T-cell (primary cell): ENCODE measurements at places on chromosomes 4 and X.

GRCh38 chr4:6848717-6849305 lies 60.8 kb upstream of the TBC1D14 start:
- no peak for DNase-seq

- DNase-seq, result no peak
Measured at GRCh38 chrX:72057331-72057730, 74.4 kb downstream of the RTL5 start.

DNA sequence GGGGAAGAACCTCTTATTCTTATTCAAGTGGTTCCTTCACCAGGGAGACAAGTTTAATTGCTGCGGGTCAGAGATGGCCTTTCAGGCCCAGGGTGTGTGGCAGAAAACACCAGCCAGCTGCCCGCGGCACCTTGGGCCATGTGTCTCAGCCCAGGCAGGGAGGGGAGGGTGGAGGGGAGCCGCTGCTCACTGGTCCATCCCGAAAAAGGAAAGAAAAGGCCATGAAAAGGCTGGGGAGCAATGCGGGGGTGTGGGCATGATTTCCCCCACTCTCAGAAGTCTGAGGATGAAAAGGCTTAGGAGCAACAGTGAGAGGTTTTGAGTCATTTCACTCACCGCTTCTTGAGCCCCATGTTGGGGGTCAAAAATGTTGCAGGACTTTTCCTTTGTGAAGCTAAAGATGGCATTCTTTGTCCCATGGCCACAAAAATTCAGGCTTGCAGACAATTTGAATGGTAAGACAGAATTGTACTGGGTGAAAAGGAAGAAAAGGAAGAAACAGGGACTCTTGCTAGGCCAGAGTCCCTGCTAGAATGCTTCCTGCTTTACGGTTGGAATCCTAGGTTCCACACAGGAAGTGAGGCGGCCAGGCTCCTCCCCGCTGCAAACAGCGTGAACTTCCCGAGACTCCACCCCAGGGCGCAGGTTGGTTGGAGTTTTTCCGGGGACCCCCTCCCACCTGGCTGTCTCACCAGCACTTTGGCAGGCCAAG lies 17.4 kb upstream of the FAM47E start:
- no peak for DNase-seq

DNA sequence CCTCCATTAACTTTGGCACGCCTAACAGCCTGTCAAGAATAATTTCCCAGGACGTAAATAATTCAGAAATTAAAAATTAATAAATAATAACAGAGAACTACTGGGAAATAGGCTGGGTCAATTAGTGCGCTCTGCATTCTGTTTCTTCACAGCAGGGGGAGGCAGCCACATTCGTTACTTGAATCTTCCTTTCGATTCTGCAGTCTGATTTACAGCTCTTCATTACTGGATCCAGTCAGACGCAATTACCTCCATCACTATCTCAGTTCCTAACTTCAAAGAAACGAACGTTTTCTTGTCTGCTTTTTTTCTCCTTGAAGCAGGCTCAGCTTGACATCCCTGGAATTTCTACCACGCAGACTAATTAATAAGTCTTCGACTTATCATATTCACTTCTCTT lies 9.0 kb upstream of the RPL34 start:
- DNase-seq, result no peak

DNA sequence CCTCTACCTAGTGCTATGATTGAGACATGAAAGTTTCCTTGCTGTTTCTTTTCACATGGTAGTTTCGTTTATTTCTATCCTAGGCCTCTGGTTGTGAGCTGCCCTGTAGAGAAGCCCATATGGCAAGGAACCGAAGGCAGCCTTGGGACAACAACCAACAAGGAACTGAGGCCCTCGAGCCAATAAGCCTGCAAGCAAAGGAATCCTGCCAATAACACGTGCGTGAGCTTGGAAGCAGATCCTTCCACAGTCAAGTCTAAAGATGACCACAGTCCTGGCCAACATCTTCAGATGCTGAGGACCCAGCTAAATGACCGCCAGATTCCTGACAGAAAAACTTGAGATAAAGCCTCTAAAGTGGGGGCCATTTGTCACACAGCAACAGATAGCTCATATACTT lies 100.4 kb upstream of the FAM9B start:
- DNase-seq, result no peak

GRCh38 chr4:153028535-153028934 lies 92.4 kb downstream of the FHDC1 start:
- no peak for DNase-seq

GRCh38 chr4:91471280-91471679 lies 832.5 kb upstream of the GRID2 start:
- DNase-seq, result no peak
